ENCODE measurements at places on chromosomes 3 and 15. TPM values are rescaled to one million over a fixed set of nuclear protein-coding genes. Genes with fewer than 3 reads are reported as not detected.
A peak's percentile ranks its signal among the peaks of the same experiment; 100 is the strongest.

DNA sequence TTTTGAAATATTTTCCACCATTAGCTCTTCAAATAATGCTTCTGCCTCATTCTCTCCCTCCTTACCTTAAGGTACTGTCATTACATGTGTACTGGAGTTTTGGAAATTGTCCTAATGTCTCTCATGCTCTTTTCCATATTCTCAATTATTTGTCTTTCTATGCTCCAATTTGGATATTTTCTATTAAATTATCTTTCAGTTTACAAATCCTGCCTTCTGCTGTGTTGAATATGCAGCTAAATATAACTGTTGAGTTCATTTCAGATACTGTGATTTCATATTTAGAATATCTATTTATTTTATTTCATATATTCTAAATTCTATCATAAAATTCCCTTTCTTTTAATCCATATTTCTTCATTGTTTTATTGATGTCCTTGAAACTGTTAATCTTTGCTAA, 388.0 kb upstream of the CDIN1 start:
- DNase-seq, result no peak

DNA sequence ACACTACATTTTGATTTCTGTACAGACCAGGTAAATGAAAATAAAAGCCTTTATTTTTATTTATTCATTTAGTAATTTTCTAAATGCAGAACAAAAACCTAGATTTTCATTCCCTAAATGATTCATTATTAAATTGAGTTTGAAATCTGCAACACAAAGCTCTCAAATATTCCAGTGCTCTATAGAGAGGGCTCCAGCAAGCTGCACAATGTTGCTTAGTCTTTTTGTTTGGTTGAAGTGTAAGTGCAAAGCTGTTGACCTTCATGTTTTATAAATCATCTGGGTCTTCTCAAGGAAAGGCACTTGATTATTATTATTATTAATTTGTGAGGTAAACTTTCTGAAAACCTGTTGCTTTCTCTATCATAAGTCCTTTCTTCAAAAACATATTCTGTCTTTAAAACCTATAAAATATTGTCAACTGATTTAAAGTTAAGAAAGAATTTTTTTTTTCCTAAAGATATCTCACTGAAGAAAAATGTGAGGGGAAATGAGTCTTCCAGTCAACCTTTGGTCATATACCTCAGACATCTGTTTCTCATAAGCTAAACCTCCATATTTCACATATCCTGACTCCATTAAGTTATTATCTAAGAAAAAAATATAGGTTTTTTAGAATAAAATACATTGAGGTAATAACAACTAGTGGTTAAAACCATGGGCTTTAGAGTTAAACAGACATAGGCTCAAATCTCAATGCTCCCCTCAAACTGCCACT, 100.7 kb downstream of the ZIC4 start:
- no peak for DNase-seq

GRCh38 chr3:27686642-27687041, 35.5 kb downstream of the EOMES start:
- DNase-seq, result no peak

GRCh38 chr3:46427916-46428833, 21.1 kb downstream of the CCRL2 start:
- DNase-seq, result no peak

DNA sequence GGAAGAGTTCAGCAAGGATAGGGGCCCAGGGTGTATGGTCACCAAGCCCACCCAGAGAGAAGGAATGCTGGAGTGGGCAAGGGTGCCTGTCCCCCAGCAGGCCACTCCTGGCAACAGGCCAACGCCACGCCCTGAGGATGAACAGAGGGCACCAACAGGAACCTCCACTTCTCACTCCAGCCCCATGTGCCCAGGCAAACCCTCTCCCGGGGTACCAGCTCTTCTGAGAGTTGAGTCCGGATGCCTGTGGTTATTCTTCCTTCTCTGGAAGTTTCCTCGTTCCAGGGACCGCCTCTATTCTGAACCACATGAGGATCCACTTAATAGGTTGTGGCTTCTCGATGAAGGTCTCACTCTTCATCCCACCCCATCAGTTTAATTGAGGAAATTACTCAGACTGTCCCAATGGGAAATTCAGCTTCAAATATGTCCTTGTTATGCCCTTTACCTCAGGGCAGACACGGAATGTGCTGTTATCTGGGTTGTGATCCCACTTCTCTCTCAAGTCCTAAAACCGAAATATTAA, 114.3 kb downstream of the LIPC start:
- DNase-seq, result no peak

DNA sequence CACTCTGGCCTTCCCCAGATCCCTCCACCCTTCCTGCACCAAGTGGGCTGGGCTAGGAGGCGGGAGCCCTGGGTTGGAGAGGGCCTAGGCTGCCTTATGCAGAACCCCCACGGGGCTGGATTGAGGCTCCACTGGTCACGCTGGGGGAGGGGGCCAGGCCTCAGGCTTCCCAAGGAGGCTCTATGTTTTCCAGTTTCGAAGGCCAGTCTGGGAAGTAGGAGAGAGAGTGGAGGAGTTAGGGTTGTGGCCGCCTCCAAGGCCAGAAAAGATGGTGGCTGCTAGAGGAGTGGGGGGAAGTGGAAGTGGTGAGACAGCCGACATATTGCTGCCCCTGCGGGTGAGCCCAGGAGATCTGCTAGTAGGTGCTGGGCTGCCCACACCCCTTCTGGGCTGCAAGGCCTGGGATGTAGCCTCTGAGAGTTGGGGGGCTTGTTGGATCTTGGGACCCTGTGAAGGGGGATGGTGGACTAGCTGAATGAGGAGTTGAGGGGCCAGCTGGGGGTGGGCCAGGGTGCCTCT, 1.2 kb downstream of the GNAI2 start:
- DNase-seq, result peak; percentile 71

DNA sequence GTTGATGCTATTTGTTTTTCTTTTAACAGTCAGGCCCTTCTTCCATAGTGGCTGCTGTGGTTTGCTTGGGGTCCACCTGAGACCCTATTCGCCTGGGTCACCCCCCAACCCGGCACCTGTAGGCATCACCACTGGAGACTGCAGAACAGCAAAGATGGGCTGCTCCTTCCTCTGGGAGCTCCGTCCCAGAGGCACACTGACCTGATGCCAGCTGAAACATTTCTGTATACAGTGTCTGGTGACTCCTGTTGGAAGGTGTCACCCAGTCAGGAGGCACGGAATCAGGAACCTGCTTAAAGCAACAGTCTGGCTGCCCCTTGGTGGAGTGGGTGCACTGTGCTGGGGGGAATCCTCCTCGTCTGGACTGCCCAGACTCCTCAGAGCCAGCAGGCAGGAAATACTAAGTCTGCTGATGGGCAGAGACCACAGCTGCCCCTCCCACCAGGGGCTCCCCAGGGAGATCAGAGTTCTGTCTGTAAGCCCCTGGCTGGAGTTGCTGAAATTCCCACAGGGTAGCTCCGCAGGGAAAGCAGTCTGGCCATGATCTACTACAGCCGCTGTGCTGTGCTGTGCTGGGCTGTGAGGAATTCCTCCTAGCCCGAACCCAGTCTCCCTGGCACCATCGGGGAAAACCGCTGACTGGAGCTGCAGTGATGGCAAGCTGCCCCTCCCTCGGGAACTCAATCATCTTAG, 248.2 kb downstream of the TBC1D5 start:
- DNase-seq, result no peak

GRCh38 chr3:105529456-105529855, 162.7 kb downstream of the ALCAM start:
- DNase-seq, result no peak

DNA sequence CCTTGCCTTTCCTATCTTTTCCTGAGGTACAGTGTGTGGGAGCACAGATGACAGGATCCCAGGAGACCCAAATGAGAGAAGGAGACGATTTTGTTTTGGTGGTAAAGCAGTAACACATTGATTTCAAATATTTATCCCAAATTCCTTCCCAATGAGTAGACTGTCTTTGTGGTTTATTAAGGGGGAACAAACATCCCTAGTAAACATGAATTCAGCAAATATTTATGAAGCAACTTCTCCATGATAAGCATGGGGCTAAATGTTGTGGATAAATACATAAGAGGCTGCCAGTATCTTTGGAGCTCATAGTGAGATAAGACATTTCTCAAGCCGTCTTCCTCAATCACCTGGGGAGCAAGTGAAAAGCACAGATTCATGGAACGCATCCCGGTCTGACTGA, 460.8 kb upstream of the CFAP20DC start:
- DNase-seq, result no peak

Gene MAP1A
- 1.9 TPM for total RNA-seq

Gene ADCY5
- total RNA-seq, result 12.6 TPM

Gene WDR6
- 205 TPM for total RNA-seq

Gene RPUSD2
- total RNA-seq, result 9.4 TPM
